Fibroblast of skin of back (primary cell): ENCODE measurements at places on chromosomes 1 and 21.

GRCh38 chr1:193629875-193630274, 443.5 kb upstream of the B3GALT2 start:
- peak; percentile 75 for DNase-seq

GRCh38 chr1:230827801-230828200, 40.5 kb downstream of the C1orf198 start:
- DNase-seq, result no peak

DNA sequence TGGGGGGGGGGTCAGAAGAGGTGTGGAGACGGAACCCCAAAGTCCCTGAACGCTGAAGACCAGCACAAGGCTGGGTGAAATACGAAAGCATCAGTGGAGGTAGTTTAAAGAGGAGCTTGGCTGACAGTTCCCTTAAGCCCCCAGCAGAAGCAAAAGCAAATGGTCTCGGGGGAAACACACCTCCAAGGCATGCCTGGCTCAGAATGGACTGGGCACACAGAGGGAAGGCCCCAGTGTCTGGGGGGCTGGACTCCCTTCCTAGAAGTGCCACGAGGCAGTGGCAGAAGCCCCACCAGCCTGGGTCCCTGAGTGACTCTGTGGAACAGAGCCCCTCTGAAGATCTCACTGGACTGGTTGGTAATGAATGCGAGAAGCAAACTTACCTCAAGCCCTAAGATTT, 43.9 kb downstream of the UBE2G2 start:
- no peak for DNase-seq

- no peak for DNase-seq
These were observed 12.6 kb upstream of the KLF18 start for GRCh38 chr1:44154049-44154448.

- peak; percentile 100 for DNase-seq
These were observed 28.4 kb downstream of the JUN start for GRCh38 chr1:58755468-58755872.

DNA sequence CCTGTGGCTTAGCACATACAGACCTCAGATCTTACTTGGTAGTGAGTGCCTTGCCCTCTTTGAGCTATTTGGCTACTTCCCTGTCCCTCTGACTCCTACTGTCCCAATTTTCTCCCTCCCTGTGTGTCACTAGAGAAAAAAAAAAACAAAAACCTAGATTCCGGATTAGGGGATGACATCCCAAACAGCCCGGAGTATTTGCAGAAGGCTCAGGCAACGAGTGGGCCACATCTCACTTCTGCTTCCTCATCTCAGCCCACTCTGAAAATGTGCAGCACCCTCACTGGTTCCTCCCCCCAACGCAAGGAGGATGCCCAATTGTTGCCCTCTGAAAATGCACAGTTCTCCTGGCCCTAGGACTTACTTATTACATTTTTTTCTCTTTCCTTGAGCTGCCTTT, 4.9 kb downstream of the NHLH1 start:
- no peak for DNase-seq

DNA sequence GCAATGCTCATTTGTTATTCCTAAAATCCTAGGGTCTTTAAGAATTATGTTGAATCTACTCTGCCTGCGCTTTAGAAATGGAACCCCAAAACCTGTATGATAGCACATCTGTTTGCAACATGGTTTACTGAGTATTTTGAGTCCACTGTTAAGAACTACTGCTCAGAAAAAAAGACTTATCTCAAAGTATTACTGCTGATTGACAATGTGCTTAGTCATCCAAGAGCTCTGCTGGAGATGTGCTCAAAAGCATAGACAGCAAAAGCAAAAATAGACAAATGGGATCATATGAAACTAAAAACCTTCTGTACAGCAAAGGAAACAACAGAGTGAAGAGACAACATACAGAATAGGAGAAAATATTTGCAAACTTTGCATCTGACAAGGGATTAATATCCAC, 107.0 kb downstream of the CTH start:
- no peak for DNase-seq

DNA sequence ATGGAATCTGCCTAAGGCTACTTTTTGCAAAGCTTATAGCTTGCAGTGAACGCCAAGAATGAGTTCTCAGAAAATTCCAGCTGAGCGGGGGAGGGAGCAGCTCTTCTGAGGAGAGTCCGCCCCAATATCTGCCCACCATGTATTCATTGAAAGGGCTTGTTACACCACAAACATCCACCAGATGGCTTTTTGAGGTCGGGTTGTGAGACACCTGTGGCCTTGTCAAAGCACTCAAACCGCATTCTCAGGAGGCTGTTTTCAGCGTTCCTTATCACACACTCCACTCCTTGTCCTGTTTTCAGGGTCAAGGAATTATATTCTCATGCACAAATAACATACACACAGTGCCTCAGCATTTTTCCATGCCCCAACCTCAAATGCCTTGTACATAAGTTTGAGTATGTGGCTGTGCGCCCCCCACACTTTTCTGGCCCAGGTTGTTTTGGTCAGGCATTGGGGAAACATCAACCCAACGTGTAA, 3.9 kb upstream of the C4BPB start:
- peak; percentile 72 for DNase-seq

- DNase-seq, result no peak
These were observed 103.0 kb upstream of the ETV3 start for GRCh38 chr1:157241185-157241538.

DNA sequence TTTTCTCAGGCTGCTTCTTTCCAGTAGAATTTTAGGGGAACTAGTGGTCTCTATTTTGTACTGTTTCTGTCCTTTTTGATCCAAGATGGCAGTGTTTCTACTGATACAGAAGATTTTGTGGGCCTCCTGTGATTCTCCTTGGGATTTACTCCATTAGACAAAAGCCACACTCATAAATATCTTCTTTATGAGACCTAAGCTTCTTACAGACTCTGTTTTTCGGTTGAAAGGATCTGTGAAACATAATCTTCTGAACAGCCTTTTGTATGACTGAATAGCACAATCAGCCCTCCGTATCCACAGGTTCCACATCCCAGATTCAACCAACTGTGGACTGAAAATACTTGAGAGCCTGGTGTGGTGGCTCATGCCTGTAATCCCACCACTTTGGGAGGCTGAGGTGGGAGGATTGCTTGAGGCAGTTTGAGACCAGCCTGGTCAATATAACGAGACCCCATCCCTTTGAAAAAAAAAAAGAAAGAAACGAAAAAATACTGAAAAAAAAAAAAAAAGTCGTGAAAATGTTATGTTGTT, 10.8 kb upstream of the PSMD4 start:
- no peak for DNase-seq

DNA sequence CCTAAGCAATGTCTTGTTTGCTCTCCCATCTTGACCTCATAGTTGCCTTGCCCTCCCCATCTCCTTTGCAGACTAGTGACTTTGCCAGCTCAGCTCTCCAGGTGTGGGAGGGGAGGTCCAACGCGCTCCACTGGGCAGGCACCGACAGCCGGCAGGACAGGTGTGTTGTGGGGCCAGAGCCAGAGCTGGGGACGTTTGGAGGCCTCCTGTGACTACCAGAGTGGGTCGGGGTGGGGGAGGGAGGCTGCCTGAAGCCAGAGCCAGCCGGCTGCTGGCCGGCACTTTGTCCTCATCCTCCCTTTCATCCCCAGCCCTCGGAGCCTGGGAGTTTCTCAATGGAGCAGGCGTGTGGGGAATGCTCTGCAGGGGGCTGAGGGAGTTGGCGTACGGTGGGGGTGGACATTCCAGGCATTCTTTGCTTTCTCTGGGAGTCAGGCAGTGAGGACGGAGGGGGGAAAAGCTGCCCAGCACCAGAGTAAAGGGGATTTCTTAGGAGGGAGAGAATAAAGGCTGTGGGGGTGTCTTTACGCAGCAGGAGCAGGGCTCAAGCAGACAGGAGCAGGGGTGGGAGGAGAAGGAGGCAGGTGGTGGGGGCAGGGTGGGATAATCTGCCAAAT, 20.2 kb downstream of the NUAK2 start:
- peak; percentile 99 for DNase-seq

DNA sequence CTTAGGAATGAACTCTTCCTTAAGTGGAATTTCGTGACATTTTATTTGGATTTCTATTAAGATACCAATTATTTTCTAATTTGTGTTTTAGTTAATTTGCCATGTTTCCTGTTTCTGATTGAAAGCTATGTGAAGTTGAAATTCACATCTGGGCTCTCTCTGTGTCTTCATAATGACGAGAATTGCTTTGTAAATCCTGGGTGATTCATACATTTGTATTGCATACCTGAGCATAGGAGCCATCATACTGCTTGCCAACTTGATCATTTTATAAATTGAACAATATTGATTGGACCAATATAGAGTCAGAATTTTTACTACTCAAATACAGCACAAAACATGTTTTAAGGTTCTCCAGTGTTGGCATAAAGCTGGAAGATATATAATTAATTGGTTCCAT, 817.9 kb downstream of the BRINP3 start:
- no peak for DNase-seq

DNA sequence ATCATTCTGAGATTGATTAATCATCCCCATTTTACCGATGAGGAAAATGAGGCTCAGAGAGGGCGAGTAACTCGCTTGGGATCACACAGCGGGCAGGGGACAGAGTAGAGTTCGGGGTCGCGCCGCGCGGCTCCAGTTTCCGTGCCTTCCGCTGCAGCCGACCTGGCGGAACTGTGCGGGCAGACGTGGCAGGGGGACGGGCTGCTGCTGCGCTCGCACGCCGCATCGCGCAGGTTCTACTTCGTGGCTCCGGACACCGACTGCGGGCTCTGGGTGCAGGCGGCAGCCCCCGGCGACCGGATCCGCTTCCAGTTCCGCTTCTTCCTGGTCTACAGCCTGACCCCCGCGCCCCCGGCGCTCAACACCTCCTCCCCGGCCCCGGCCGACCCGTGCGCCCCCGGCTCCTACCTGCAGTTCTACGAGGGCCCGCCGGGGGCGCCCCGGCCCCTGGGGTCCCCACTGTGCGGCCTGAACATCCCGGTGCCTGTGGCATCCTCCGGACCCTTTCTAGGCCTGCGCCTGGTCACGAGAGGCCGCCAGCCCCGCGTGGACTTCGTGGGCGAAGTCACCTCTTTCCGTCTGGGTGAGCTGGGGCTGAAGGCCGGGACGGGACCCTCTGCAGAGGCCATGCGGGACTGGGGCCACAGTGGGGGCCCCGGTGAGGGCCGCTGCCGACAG, 2.3 kb downstream of the LDLRAD2 start:
- DNase-seq, result no peak

DNA sequence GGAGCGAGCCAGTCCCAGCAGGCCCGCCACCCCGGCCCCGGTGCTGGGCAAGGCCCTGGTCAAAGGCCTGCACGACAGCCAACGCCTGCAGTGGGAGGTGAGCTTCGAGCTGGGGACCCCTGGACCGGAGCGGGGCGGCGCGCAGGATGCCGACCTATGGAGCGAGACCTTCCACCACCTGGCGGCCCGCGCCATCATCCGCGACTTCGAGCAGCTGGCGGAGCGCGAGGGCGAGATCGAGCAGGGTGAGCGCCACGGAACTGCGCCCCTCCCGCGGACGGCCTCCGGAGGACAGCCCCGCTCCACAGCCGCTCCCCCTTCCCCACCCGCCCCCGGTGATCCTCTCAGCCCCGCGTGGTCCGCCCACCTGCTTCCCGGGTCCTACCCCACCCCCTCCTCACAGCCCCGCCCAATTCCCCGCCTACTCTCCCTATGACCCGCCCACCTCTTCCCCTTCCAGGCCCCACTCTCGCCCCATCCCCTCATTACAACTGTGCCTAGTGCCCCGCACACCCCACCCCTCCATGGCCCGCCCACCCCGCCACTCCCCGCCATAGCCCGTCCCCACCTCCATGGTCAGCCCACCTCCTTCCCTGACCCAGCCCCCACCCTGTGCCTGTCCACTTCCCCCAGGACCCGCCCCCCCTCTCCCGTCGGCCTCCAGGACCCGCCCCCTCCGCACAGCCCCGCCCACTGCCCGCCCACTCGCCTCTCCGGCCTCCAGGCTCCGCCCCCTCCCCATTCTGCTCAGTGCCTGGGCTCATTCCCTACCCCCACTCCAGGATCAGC, 52.7 kb downstream of the VWA5B1 start:
- no peak for DNase-seq

DNA sequence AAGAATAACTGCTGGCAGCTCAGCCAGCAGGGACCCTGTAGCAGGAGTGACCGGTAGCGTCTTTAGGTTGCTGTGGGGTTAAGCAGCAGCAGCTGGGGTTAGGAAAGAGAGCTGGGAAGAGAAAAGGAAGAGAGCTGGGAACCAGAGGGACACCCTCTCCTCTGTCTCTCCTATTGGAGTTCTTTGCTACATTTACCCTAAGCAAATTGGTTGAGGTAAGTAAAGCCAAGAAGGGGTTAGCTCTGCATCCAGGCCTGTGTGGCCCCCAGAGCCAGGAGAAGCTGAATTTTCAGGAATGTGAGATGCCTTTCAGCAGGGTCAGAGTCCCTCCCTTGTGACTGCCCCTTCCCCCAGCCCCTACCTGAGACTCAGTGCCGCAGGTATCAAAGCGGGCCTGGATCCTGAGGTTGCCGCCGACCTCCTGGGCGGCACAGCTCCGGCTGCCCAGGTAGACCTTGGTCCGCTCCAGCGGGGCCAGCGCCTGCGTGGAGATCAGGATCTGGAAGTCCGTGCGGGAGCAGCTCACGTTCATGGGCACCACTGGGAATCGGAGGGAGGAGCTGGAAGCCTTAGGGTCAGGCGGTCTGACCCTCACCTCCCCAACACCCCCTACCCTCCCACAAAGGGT, 16.4 kb downstream of the CDCP2 start:
- DNase-seq, result no peak

DNA sequence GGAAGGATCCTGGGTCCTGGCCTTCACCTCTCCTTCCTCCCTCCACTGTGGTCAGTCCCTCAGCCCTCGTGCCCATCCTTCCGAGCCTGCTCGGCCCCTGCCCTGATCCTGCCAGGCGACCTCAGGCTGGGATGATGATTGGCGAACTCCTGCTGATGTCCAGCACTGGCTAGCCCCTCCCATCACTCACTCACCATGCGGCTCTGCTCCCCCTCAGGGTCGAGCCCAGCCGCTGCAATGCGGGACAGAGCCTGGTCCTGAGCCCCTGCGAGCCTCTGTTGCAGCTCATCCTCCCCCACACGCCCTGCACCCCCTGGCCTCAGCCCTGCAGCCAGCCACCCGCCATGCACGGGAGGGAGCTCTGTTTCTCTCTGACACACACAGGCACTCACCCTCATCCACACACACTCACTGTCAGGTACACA, 100.2 kb downstream of the DMRTB1 start:
- no peak for DNase-seq

DNA sequence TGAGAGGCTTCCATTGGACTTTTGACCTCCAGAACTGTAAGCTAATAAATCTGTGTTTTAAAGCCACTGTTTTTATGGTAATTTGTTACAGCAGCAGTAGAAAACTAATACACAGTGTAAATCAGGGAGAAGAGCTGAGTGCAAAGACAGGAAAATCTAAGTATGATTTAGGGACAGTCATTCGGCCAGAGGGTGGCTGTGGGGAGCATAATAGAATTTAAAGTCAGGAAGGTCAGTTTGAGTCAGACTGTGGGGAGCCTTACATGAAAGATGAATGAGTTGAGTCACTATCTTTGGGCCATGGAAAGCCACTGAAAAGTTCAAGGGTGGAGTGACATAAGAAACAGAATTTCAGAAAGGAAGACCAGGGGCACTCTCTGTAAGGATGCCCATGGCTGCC, 52.4 kb upstream of the SSX2IP start:
- DNase-seq, result no peak
